ENCODE measurements at places on chromosomes 2 and 18.

GRCh38 chr2:168047091-168047690 is 200.2 kb downstream of the STK39 start:
- DNase-seq = no peak

DNA sequence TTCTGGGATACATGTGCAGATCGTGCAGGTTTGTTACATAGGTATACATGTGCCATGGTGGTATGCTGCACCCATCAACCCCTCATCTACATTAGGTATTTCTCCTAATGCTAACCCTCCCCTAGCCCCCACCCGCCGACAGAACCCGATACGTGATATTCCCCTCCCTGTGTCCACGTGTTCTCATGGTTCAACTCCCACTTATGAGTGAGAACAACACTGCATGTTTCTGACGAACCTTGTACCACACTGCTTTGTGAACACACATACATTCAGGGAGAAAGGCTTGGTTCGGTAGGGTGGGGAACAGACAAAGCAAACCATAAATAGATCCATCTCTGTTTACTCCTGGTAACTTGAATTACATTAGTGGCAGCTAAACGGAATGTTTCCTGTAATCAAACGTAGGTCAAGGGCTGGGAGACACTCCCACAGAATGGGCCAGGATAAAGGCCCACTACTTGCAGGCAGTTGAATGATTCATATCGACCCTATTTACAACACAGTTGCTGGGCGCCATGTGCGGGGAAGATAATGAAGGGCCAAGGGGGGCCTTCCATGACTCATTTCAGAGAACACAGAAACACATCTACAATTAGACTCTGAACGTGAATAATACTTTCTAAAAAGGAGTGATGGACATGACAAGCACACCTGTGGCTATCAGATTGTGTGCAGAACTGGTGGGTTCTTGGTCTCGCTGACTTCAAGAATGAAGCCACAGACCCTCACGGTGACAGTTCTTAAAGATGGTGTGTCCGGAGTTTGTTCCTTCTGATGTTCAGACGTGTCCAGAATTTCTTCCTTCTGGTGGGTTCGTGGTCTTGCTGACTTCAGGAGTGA is 56.8 kb upstream of the KIDINS220 start:
- DNase-seq = no peak

GRCh38 chr2:24930768-24931167 is 10.7 kb upstream of the ADCY3 start:
- DNase-seq = no peak

DNA sequence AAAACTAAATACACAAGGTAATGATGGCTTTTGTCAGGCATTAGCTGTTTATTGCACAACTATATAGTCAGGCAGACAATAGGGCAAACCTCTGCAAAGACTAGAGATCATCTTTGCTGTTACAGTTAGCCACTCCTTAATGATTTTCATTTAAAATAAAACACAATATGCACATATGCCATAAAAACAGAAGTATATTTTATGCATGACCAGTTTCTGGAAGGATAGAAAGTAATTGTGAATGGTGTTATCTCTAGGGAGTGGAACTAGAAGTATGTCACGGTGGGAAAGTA is 102.0 kb downstream of the CHN1 start:
- no peak for DNase-seq

DNA sequence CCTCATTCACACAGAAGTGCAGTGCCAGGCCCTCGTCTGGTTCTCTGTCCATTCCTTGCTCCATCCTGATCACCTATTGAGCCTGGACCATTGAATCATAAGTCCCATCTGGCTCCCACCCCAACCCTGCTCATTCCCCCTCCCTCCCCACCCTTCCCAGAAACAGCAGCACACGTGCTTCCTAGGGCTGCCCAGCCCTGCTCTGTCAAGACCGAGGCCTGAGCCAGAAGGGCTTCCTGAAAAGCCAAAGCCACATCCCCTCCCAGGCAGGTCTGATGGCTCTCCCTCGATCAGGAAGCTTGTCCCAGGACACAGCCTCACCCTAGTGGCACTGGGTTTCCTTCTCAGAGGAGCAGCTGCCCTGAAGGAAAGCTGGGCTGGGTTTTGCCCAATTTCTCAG is 79.8 kb upstream of the FZD7 start:
- DNase-seq = no peak

DNA sequence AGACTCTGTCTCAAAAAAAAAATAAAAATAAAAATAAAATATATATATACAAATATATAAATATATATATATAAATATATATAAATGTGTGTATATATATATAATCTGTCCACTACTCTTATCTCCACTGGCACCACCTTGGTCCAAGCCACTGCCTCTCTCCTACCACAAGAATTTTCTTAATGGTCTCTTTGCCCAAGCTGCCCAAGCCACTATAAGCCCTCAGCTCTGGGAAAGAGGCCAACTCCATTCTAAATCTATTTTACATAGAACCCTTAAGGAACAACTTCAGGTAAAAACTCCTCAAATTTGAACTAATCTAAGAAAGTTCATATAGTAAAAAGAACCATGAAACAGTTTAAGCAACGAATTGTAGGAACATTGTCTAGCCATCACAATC is 45.6 kb upstream of the GREB1L start:
- no peak for DNase-seq

DNA sequence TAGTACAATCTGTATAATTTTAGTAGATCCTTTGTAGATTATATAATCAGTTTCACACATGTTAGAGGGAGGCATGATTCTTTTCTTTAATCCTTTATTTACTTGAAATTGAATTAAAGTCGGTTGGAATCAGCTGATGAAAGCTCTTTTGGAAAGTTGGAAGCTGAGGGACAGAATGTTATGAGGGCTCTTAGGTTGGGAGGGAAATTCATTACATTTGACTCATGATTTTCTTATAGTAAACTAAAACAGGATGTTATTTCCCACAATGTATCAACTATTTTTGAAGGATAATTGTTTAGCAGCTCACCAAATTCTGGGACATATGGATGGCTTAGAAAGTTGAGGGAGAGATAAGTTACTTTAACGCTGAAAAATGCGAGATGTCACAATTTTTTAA is 52.7 kb upstream of the TMEFF2 start:
- no peak for DNase-seq

DNA sequence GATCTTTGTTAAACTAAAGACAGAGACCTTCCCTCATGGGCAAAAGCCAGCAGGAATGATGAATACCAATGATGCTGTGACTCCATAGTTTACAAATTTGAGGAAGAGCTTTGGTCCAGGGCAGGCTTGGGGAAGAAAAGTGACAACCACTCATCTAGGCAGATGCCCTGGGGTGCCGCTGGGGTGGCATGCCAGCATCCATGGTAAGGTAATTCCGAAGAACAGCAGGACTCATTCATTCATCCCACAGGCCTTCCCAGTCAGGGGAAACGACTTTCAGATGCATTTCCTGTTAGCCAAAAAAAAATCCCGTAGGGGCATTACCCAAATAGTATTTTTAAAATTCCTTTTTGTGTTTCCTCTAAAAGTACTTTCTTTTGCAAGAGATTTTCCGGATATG is 180.7 kb upstream of the SERPINE2 start:
- DNase-seq = no peak

DNA sequence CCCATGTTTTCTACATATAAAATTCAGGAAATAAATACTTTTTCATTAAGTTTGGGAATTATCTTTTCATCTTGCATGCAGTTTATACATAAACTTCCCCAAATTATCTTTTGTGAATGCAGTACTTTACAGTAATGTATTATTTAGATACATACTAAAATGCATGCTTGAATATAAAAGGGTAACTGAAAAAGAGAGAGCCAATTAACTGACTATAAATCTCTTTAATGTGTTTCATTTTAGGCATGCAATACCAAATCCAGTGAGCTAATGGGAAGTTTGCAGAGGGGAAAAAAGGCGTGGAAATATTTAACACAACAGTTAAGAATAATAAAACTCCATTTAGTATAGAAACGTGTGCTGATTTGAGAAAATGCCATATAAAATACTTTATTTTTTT is 39.2 kb downstream of the COL4A4 start:
- DNase-seq = no peak

DNA sequence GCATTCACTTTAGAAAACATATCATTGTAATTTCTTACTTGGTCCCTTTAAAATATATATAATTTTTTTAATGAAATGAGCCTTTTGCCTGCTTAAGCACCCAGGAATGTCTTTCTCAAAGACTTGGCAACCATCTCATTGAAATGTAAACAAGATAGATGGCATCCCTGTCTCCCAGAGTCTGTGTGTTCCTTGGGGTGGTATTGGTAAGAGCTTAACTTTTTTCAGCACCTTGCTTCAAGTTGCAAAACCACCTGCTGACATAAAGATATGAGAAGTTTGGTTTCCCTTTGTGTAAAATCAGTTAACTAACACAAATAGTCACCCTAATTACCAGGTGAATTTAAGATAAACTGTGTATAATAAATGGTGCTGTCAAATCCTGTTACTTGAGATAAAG is 266.9 kb downstream of the DSC3 start:
- no peak for DNase-seq

- DNase-seq = no peak
Measured at GRCh38 chr18:33135951-33136660, 304.4 kb downstream of the CCDC178 start.

GRCh38 chr2:190410166-190410565 is 2.0 kb downstream of the MFSD6 start:
- DNase-seq = no peak

DNA sequence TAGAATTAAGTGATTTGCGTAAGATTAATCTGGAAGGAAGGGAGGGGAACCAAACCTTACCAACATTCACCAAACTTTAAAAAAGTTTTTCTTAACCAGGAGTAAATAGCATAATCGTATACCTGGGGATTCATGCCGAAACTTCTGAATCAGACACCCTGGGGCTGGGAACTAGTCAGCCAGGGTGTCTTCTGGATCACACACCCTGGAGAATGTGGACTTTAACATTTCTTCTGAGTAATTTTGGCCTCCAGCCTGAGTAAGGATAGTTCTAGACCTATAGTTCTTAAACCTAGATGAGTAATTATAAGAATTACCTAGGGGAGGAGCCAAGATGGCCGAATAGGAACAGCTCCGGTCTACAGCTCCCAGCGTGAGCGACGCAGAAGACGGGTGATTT is 44.1 kb upstream of the MEIS1 start:
- peak; percentile 38 for DNase-seq

GRCh38 chr18:23352042-23352441 is 101.0 kb upstream of the RIOK3 start:
- no peak for DNase-seq

GRCh38 chr2:222900354-222900753 is 39.5 kb downstream of the ACSL3 start:
- DNase-seq = no peak

DNA sequence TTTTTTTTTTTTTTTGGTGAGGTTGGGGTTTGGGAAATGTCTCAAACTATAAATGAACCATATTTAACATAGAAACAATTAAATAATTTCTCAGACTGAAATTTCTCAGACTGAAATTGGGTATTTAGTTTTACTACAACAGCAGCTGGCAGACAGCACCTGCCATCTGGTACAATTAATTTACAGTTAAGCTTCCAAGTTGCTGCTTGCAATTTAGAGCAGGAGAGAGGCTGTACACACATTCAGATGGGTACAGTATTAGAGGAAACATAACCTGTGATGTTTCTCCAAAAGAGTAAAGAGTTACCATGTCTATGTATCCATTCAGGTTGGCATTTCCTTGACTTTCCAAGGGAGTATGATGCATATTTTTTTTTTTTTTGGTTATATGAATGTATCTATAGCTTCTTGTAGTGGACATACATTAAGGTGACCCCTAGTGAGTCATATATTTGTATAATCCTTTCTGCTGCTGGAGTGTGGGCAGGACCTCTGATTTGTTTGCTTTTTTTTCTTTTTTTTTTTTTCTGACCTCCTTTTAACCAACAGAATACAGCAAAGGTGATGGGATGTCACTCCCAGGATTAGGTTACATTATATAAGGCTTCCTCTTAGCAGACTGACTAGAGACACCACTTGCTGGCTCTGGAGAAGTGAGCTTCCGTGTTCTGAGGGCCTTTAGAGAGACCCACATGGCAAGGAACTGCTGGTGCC is 201.7 kb downstream of the PTH2R start:
- peak; percentile 69 for DNase-seq

DNA sequence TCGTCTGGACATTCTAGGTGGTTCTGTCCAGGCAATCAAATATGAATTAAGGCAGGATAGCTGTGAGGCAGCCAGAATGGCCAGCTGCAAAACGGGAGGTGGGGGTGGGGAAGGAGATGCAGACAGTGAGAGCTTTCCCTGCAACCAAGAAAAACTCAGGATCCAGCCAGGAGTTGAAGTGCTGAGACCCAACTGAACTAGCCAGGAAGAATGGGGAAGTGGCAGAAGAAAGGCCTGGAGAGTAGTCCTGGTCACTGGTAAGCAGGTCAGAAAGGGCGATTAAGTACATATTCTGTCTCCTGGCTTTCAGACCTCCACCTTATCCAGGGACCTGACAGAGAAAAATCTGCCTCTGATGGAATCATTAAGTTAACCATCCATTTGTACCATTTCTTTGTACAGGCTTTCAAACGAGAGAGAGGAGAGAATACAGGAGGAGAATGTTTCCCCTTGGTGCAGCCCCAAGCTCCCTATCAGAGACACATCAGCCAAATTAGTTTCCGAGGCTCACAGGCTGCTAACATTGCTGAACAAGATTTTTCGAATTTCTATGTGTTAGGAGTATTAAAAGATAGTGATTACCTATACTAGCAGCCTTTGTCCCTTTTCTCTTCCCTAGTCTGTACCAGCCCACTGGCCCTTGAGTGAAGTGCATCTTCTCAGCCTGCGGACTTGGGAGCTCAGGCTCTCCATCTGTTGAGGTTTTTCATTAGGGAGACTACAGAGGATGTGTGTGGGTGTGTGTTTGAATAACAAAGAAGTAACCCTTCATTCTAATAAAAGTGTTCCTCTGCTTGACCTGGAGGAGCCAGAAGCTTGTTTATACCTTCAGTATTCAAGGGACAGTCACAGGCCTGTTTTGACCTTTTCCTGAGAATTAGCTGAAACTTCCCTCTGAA is 12.5 kb upstream of the HOXD1 start:
- DNase-seq = peak; percentile 48

GRCh38 chr2:69642709-69643601 is 584 bp downstream of the AAK1 start:
- peak; percentile 38 for DNase-seq

DNA sequence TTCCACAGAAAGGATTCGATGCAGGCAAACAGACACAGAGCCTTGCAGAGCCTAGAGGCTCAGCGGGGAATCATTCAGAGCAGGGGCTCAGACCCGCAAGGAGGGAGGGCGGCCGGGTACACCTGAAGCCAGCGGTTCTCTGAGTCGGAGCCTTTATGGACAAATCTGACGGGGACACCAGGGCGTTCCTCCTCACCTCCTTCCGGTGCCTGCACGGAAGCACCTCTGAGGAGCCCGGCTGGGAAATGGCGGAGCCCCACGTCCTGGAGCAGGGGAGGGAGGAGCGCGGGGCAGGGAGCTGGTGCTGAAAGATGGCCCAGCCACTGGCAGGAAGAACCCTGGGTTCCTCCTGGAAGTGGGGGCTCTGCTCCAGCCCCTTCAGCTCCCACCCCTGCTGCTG is 193.5 kb upstream of the ALKAL2 start:
- no peak for DNase-seq

DNA sequence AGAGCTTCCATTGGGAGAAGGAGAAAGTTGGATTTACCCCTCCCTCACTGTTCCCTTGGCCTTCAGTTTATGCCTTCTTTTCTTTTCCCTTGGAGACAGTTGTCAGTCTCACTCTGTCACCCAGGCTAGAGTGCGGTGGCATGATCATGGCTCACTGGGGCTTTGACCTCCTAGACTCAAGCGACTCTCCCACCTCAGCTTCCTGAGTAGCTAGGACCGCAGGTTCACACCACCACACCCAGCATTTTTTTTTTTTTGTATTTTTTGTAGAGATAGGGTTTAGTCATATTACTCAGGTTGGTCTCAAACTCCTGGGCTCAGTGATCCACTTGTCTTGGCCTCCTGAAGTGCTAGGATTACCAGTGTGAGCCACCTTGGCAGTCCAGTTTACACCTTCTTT is 49.9 kb downstream of the SLC9A4 start:
- no peak for DNase-seq

All from NCI-H510A treated with DMSO at 0.1 percent for 48 hours (cell line).